ENCODE measurements at places on chromosomes 16 and 17.

DNA sequence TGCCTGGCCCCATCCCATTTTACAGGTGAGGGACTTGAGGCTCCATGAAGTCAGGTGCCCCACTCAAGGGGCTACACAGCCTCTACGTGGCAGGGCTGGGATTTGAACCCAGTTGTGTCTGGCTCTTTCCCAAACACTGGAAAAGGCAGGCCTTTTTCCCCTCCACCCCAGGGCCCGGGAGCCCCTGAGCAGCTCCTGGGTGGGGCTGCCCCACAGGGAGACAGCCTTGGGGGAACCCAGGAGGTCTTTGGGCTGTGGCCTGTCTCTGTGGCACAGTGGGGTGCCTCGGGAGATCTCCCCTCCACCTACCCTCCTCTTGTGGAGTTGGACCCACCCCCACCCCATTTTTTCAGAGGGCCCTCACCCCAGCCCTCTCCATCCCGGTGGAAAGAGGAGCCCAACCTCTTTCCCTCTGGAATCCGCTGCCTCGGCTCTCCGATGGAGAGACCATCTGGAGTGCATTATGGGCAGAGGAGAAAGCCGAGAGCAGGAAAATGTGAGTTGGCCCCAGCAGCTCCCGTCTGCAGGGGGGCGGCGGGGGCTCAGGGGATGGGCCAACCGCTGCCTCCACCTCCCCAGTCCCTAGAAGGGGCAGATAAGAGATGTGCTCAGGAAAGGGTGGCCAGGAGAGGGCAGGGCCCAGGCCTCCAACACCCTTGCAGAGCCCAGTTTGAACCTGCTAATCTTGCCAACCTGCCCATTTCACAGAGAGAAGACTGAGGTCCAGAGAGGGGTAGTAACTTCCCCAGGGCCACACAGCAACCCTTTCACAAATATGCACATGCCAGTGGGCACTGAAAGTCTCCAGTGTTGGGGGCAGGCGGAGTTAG is 15.4 kb upstream of the TMEM92 start:
- no peak for ATAC-seq

GRCh38 chr16:31402687-31403086 is 9.6 kb downstream of the ITGAD start:
- no peak for ATAC-seq

GRCh38 chr16:80447241-80447640 is 93.6 kb upstream of the DYNLRB2 start:
- ATAC-seq = no peak

- no peak for ATAC-seq
Observed at GRCh38 chr16:53829186-53829747, 125.3 kb downstream of the FTO start.

GRCh38 chr17:60043846-60044245 is 34.9 kb downstream of the HEATR6 start:
- ATAC-seq = no peak

GRCh38 chr17:65324611-65325342 is 187.6 kb downstream of the RGS9 start:
- ATAC-seq = no peak

DNA sequence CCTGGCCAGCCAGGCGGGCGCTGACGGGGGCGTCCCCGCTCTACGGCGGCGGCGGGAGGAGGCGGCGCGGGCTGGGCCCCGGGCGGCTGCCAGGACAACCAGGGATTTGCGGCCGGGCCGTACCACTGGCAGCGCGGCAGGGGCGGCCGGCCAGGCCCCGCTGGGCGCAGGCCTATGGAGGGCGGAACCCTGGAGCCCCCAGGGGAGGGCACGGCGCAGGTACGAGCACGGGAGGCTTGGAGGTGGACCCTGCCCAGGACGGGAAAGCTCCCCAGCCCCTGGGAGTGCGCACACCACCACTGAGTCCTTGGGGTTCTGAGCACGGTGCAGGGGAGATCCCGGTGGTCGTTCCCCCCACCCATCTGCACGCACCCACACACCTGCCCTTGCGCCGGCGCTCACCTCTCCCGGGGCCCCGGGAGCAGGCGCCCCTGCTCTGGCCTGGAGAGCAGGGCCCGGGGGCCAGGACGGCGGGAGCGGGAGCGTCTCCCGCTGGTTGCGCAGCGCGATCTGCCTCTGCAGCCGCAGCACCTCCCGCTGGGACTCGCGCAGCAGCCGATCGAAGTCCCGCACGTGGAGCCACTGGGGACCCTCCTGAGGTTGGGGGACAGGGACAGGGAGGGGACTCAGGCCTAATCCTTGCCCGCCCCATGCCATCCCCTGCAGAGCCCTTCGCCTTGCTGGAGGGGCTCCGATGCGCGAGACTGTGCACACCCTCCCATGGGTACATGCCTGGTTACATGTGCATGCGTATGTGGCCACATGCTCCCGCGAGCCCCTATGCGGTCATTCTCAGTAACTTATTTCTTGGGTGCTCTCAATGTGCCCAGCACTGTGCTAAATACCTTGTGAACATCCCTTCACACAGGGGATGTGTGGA is 3.9 kb downstream of the TSPOAP1 start:
- ATAC-seq = peak; percentile 55

GRCh38 chr17:73612031-73612472 is 32.2 kb downstream of the SDK2 start:
- ATAC-seq = no peak
